ENCODE measurements at places on chromosomes 3 and 15.

GRCh38 chr3:50078622-50079021, 10.1 kb upstream of the RBM5 start:
- DNase-seq = no peak

DNA sequence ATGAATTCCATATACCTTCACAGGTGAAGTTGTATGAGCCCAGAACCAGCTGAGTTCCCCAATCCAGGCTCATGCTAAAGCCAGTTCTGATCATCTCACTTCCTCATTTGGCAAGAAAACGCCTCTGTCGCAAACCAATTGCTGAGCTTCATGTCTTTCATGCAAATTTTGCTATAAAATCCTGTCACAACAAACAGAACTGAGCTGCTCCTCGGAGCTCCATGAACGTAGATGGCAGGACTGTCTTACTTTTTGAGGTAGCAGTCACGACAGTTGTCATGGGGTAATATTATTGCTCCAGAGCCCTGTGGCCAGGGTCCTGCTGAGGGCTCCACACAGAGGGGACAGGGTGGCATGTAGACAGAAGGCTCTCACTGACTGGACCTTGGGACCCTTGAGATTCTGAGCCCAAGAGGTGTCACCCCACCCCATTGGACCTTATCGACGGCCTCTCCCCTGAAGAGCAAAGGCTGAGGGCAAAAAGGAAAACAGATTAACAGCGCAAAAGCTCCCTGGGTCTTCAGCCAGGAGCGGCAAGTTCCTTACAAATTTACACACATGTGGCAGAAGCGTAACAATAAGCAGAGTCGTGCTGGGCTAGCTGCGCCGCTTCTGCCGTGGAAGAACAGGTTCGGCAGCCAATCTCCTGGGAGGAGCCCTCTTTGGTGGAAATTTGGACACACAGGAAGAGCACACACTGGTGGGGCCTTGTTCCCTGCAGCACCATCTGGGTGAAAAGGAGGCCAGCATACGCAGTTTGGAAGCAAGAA, 249.2 kb downstream of the OPA1 start:
- DNase-seq = no peak

DNA sequence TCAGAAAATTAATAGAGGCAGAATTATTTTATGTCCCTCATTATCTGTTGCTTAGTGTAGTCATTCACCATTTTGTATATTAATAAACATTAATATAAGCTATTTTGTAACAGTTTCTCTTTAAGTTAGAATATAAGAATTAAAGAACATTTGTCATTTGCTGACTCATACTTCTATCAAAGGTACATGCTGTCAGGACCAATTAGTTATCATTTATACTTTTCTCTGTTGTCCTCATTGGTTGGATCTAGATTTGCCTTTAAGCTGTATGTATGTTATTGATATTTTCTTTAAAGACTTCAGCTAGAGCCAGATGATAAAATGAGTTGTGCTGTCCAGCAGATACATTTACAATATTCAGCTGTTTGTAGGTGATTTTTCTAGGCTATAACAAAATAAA, 168.4 kb upstream of the MLF1 start:
- DNase-seq = no peak

GRCh38 chr3:149971403-149972075, 844 bp upstream of the PFN2 start:
- peak; percentile 47 for DNase-seq

DNA sequence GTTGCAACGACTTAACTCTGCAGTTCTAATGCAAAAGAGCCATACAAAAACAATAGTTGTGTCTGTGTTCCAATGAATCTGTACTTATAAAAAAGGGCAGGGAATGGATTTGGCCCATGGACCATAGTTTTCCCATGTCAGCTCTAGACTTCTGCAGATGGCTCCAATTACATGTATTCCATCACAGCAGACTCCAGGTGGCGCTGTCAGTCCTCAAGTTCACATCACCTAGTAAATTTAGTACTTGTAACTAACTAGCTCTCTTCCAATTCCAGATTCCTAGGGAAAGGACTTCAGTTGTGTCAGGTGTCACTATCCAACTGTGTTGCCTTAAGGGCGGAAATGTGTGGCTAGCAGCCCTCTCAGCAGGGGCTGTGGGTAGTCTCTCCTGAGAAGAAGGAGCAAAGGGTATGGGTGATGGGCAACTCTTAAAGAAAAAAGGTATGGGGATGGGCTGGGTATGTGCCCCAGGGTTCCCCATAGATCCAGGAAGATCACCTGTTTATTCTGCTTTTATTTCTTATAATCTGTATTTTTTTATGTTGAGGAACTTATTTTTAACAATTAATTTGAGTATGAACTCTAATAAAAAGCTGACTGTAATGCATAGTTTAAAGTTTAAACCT, 36.2 kb downstream of the BBS4 start:
- DNase-seq = peak; percentile 57

GRCh38 chr3:132004571-132004970, 30.2 kb downstream of the CPNE4 start:
- no peak for DNase-seq

DNA sequence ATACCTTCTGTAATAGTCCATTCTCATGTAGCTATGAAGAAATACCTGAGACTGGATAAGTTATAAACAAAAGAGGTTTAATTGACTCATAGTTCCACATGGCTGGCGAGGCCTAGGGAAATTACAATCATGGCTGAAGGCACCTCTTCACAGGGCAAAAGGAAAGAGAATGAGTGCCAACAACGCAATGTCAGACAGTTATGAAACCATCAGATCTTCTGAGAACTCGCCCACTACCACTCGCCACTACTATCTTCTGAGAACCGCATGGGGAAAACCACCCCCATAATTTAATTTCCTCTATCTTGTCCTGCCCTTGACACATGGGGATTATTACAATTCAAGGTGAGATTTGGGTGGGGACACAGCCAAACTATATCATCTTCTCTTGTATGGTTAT, 406.8 kb upstream of the CBLB start:
- DNase-seq = no peak

GRCh38 chr3:114928989-114929640, 218.0 kb downstream of the ZBTB20 start:
- DNase-seq = no peak

DNA sequence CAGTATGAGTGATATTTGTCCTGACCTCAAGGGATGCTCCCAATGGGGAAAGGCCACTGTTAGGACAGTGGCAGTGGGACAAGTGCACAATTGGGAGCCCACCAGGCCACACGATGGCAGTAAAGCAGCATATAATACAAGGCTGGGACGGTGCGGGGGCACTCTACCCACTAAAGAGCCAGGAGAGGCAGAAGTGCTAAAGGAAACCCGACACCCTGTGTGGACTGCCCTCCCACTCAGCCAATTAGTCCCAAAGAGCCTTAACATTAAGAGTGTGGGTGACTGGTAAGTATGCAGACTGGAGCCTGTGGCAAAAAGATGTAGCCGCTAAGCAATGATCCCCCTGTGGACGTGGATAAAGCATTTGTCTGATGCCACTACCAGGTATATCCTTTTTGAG, 8.2 kb upstream of the ZNF589 start:
- peak; percentile 62 for DNase-seq

GRCh38 chr3:156665291-156665690, 9.1 kb upstream of the TIPARP start:
- DNase-seq = no peak

GRCh38 chr3:72192572-72192971, 407.6 kb upstream of the PROK2 start:
- no peak for DNase-seq

All from A549 (cell line).